ENCODE measurements at places on chromosomes 3 and 15. TPM values are rescaled to one million over a fixed set of nuclear protein-coding genes. Genes with fewer than 3 reads are reported as not detected.

DNA sequence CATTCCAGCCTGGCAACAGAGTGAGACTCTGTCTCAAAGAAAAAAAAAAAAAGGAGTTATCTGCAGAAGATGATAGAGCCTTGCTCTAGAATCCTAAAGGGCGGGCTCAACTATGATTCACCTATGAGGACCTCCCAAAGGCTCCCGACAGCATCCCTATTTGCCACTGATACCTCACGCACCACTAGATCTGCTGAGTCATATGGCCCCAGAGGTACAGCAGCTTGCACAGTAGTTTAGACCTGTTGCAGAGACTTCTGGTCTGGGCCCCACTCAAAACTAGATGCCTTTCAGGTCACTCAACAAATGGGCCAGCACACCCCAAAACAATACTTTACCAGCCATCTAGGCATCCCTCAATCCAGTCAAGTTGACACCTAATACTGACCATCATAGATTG lies 38.1 kb upstream of the PTX3 start:
- no peak for DNase-seq

GRCh38 chr15:87873516-87873915 lies 383.0 kb downstream of the NTRK3 start:
- DNase-seq, result no peak

DNA sequence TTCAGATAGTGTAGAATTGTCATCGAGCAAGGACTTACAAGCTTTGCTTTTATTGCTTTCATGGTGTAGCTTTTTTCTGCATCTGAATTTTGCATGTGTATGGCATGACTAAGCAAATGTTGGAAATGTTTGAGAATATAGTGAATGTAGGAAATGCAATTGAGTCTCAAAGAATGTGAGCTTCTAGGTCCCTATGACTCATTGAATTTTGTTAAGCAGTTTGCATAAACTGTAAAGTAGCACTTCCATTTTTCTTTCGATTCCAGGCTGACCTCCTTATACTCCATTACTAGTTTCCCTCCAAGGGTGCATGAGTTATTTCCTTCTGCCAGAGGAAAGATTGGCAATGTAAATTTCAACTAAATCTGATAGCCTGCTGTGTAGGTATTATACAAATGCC lies 619.2 kb downstream of the DIPK2A start:
- no peak for DNase-seq

DNA sequence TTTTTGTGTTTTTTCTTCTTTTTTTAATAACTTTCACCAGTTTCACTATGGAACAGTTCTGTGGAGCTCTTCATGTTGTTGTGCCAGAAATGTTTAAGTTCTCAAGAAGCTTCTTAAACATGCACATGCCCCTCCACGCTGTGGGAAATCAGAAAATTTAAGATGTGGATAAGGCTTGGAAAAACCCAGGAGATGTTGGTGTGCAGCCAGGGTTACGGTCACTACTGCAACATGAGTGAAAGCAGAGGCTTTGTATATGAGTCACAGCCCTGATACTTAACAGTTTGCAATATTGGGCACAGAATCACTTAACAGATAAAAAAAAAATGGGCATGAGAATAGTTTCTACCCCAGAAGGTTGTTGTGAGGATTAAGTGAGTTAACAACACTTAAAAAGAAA lies 399.9 kb downstream of the LRTM1 start:
- DNase-seq, result no peak

GRCh38 chr15:91866371-91866905 lies 12.9 kb downstream of the SLCO3A1 start:
- DNase-seq, result no peak

GRCh38 chr3:186909078-186909853 lies 21.1 kb upstream of the ST6GAL1 start:
- no peak for DNase-seq

- no peak for DNase-seq
Observed at GRCh38 chr15:48641416-48641815, 4.1 kb downstream of the FBN1 start.

DNA sequence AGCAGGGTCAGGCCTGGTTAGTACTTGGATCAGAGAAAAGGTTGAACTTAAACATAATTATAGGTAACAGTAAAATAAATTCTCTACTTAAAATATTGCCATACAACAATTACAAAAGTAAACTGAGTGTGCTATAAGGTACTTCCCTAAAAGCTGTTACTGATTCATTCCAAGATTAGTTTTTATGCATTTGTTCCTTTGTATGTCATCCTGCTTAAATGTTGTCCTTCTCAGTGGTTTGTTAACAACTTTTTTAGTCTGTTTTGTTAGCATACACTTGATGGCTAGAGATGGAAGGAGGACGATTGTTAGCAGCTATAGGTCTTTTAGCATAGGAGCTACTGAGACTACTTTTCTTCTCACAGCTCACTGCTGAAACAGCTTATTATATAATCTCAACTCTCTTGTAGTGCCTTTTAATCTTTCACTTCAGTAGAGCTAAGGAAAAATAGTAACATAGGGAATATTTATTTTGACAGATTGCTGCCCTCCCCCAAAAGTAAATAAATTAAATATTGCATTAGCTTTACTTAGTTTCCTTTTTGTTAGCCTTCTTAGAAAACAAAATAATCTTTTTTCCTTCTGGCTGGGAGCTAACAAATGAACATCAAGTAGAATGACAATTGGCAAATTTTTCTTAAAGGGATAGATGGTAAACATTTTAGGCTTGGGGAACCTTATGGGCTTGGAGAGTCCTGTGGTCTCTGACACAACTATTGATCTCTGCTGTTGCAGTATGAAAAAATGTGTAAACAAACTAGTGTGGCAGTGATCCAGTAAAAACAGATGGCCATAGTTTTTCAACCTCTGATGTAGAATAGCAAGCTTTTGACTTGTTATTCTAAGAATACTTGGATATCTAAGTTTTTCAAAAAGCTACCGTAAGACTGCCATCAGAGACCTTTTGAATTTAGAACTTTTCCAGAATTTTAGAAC lies 39.5 kb downstream of the USP8 start:
- DNase-seq, result no peak

GRCh38 chr3:105811518-105812193 lies 57.2 kb downstream of the CBLB start:
- DNase-seq, result no peak

- DNase-seq, result no peak
Observed at GRCh38 chr3:167160781-167161180, 219.3 kb downstream of the ZBBX start.

Gene GOLGA8T
- not detected for total RNA-seq

Gene LRRIQ4
- not detected for total RNA-seq

Gene RTP1
- total RNA-seq, result not detected

Gene CACNA2D2
- 2.8 TPM for total RNA-seq

Gene DAZL
- total RNA-seq, result not detected

Gene LRRC3B
- 0.09 TPM for total RNA-seq
